Activated CD4-positive, alpha-beta T cell treated with anti-CD3 and anti-CD28 coated beads, Interleukin-2, amount 50 U/mL, for 24 hours (primary cell): ENCODE measurements at places on chromosomes 6 and 20.

GRCh38 chr6:30885999-30886896 is 1.9 kb downstream of the DDR1 start:
- DNase-seq, result no peak

DNA sequence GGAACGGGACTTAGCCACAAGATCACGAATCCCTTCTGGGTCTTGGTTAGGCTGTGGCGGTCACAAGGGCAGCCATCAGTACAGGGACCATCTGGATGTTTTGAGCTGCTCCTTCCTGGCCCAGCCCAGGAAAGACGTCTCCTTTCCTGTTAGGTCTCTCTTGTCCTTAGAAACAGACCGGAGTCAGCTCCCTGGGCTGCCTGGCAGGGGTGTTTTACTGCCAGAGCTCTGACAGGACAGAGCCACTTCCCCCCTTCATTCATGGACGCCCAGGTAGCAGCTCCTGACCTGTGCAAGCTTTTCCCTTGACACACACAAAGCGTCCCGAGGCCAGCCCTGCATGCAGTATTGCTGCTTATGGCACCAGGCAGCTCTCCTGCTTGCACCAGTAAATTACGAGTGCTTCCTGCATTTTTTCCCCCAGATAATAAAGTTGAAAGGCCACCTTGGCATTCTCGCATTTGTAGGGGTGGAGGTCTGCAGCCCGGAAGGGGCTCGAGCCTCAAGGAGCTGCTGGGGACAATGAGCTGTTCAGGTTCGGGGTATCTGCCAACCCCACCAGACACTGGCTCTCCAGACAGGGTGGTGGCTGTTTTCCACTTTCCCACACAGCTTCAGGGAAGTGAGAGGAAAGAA is 87.4 kb downstream of the NOL4L start:
- DNase-seq, result no peak

GRCh38 chr6:13331516-13332348 is 3.4 kb upstream of the TBC1D7 start:
- DNase-seq, result no peak

DNA sequence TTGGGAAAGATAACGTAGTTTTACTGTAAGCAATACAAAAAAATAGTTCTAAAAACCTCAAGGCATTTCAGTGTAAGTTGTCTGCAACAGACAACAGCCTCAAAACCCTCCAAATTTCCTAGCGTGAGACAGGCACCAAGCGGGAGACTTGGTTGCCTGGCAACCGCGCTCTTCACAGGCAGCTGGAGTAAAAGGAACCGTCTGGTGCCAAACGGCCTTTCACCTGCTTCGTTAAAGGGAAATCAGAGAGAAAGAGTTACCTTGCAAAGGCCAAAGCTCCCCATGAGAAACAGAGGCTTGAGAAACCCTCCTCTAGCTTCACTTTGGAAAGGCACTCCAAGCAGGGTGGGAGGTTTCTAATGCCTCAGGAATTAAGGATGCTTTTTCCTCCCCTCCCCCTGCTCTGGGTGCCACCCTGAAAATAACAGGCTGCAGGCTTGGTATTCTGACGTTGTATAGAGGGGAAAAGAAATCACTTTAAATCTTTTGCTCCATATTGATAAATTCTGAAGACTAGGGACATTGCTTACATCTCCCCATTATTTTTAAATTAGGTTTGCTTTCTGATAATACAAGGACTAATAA is 129.7 kb upstream of the UFL1 start:
- DNase-seq, result no peak

DNA sequence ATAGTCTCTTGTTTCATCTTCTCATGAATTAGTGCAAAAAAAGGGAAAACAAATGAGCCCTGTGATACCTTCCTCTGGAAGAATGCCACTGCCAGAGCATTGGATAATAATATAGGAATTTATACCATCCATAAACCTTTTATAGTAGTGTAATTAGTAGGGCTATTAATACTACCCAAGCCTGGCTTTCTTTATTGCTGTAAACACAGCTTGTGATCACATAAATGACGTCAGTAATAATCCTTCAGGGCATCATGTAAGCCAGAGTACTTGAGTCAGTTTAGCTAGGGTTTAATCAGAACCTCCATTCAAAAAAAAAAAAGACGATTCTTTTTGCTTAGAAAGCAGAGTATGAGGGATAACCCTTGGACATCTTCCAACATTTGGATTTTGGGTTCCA is 264.8 kb downstream of the SLC35F1 start:
- no peak for DNase-seq

DNA sequence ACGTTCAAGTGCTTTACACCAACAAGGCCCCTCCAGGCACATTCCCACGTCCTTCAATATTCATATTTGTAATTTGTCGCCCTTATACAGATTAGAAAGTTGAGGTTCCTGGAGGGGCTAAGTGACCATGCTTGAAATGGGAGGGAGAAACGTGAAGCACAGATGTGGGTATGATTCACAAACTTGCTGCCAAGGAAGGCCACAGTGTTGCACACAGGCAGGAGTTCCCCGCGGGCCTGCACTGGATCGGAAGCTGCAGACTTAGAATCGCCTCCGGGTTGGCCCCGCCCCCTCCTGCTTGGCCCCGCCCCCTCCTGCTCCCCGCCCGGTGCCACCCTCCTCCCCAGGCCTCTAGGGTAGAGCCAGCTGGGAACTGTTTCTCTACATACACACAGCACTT is 58.2 kb upstream of the QKI start:
- DNase-seq, result no peak
